ENCODE measurements at places on chromosomes 16 and 17. TPM values are rescaled to one million over a fixed set of nuclear protein-coding genes. Genes with fewer than 3 reads are reported as not detected.

The DHX38 gene
- 58.2 TPM for total RNA-seq

The MYH1 gene
- 166 TPM for total RNA-seq

The MT1B gene
- total RNA-seq: not detected

The SCNN1G gene
- total RNA-seq: not detected

- DNase-seq: no peak
These were observed 16.7 kb downstream of the WDR45B start for GRCh38 chr17:82631544-82631943.

- DNase-seq: no peak
These were observed 73.1 kb upstream of the MAF start for GRCh38 chr16:79673635-79674034.

DNA sequence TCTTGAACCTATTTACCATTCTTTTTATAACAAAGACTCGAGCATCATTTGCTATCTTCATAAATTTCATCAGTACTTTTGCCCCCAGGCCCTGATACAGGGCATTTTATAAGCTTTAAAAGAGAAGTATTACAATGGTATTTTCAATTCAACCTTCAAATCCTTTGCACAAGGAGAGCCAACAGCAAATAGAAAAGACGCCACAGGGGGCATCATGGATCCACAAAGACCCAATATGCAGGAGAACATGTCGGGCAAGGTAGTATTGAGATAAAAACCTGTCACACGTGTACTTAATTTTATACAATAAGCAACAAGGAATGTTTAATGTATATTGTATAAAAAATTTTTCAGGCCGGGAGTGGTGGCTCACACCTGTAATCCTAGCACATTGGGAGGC is 10.2 kb downstream of the MAP3K14 start:
- DNase-seq: no peak

DNA sequence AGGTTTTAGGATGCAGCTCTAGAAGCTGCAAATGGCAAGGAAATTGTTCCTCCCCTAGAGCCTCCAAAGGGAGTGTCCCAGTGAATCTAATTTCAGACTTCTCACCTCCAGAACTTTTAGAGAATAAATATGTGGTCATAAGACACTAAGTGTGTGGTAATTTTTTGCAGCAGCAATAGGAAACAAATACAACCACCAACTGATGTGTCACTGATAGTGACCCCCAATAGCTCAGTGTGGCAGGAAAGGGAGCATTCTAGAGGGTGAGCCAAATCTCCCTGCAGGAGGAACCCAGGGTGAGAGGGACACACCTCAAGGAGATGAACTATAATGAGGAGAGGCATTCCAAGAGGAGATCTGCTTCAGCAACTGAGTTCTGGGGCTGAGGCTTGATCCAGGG is 4.1 kb downstream of the CCL4L2 start:
- no peak for DNase-seq

DNA sequence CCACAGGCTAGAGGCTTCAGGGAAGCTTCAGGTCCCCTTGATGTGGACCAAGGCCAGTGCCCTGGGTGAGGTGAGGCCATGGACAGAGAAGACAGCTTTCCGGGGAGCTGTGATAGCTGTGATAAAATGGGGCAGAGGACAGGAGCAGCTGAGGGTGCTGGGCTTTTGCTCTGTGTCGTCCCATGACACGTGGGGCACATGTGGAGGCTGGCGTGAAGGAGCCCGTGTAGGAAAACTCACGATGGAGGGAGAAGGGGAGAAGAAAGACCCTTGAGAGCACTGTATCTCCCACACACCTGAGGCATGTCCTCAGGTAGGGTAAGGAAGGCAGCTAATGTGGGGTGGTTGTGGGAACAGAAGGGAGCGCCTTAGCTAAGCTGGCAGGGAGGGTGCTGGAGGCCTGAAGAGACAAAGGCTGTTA is 21.3 kb downstream of the B9D1 start:
- DNase-seq: no peak

DNA sequence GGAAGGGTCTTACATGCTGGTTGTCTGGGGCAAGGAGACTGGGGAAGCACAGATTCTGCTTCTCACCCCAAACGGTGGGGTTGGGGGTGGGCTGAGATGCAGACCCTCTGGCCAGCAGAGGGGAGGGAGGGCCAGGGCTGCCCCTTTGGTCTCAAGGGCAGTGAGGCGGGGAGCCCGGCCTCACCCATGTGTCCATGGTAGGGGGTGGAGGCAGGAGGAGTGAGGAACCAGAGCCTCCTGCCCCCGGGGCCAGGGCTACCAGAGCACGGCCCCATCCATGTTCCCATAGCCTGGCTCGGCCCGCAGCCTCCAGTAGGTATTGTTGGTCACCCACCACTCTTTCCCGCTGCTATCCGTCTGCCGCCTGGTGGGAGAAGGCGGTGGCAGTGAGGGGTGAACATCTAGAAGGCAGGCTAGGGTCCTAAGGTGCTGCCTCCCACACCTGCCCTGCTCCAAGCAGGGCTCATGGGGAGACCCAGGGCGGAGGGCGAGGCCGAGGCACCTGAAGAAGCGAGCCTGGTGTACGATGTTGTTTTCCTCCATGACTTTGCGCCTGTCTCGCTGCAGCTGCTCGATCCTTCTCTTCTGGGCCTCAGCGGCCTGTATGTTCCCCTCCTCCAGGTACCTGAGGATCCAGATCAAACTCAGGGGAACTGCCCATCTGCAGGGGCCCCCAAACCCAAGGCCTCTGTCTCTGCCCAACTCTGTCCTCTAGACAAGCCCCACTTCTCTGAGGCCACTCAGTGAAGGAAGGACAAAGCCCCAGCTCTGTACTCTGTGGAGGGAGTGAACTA is 13.4 kb downstream of the OSBPL7 start:
- no peak for DNase-seq

GRCh38 chr16:2842340-2843000 is 12.4 kb downstream of the ZG16B start:
- peak; percentile 72 for DNase-seq

GRCh38 chr17:62855156-62855555 is 47.0 kb upstream of the MARCHF10 start:
- DNase-seq: no peak

DNA sequence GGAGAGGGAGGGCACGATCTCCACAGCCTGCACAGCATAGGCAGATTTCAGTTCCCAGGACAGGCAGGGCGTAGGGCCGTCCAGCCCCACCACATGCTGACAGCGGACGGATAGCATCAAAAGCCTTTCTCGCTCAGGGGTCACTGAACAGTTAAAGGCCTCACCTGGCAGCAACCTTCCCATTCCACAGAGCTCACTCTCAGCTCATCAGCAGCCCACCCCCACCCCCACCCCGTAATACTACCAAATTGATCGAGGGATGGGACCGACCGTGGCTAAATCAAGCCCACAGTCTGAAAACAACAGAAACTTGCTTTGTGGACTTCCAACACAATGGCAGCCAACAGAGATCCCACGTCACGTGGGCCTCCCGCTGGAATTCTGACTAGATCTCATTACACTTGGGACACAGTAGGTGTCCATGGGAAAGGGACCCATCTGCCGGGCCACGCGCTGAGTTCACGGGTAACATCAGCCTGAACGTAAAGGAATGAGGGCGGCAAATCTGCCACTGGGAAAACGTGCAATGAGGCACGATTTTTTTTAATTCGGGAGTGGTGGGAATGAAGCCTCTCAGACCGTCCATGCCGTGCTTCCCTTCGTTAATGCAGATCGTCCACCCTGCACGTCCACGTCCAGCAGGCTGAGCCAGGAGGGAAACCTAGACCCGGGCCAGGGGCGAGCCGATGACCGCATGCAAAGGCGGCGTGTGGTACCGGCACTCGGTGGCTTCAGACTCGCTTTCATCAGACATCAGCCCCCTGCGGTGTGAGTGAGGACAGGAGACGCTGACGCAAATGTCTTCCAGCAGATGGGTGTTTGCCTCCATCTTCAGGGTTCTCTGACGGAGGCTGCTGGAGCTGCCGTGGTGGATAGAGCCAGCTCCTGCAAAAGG is 92.1 kb downstream of the TBC1D16 start:
- peak; percentile 12 for DNase-seq

DNA sequence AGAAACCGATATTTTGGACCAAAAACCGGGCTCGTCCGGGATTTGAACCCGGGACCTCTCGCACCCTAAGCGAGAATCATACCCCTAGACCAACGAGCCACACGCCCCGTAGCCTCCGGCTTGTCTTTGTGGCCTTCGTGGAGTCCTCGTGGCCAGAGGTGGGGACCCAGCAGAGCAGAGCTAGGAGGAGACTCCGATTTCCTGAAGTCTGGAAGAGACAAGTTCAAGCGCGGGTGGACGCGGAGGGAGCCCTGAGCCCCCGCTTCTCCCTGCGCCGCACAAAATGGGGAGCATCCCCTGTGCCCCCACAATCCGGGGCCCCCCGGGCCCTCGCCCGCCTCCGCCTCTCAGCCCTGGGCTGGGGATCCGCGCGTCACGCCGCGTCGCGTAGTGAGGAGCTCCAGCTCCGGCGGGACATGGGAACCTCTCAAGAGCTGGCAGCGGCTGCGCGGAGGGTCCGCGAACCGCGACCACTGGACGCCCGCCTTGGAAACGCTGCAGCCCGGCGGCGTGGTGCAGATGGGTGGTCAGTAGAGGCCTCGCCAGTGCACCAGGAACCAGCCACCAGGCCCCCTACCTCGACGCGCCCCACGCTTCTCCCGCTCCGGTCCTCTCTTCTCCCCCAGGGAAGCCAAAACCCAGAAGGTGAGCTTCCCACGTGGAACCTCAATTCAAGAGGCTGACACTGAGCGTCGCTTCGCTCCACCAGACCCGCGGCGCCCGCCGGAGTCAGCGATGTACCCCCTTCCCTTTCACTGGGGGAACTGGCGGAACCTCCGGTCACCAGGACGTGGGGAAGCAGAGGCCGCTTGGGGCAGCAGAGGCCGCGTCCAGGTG is 5.2 kb upstream of the OR1F1 start:
- DNase-seq: no peak

DNA sequence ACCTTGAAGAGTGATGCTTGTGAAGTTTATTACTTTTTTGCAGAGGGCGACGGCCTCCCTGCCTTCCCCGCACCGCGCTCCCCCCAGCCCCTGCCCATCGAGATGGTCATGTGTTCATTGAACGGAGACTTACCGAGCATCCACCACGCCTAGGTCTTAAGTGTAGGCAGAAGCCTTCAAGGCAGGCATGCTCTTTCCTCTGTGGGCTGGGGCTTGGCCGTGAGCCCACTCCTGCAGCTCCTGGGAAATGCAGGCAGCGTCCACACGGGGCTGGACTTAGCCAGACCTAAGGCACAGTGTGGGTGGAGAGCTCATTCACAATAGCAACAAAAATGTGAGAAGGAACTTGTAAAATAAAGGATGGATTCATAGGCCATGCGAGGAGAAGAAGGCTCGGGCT is 19.2 kb downstream of the RNF213 start:
- DNase-seq: peak; percentile 73

DNA sequence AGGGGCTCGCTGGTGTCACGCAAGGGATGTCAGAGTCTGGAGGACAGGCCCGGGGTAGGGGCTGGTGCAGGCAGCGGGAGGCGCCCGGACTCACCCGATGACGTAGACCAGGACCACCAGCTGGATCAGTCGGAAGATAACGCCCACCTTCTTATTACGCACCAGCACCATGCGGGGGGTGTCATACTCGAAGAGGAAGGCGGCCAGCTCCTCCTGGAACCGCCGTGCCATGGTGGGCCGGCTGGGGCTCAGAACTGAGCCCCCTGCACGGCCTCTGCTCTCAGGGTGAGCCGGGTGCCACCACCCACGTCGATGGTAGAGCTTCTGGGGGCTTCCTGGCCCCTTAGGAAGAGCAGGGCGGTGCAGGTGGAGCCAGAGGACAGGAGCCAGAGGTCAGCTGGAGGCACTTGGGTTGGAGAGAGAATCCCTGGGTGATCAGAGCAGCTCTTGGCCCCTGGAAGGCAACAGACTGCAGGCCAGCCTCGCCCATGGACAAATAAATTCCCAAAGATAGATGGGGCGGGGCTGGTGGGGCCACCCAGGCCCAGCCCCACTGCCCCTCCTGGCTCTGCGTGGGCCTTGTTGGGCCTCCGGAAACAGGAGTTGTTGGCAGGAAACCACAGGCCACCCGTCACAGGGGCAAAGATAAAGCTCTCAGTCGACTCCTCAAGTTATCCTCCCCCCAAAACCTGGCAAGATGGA is at the start of gene P2RX1:
Gene P2RX1, minus strand, starts transcription at position 471 of the 702 bp plus-strand sequence. Its CDS starts 240 bp downstream, at position 231.
- no peak for DNase-seq

DNA sequence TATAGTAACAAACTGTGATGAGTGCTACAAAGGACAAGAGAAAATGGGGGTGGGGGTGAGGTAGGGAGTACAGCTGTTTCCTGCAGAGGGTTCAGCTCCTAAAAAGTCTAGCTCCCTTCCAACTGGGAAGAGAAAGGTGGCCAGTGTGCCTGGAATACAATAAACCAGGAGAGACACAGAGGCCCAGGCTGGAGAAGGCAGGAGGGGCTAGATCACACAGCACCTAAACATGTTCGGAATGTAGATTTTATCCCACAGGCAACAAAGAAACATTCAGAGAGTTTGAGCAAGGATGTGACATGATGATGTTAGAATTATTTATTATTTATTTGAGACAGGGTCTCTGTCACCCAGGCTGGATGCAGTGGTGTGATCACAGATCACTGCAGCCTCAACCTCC is 10.2 kb downstream of the TEX2 start:
- DNase-seq: no peak

DNA sequence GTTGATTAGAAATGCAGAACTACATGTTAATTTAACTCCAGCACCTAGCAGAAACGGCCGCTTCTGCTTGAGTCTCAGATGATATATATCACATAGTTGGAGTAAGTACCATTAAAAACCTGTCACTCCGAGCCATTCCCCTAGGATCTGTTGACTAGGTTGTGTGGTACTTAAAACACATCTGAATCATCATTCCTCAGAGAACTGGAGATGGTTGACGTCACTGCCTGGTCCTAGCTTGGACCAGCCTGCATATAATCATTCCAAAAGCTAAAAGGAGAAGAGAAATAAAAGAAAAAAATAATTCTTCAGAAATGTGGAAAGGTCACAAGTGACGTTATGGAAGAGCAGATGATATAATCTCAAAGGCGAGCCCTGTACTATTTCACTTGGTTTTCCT is 31.3 kb upstream of the RASL10B start:
- DNase-seq: no peak

GRCh38 chr16:20903899-20904506 is 3.4 kb downstream of the LYRM1 start:
- DNase-seq: no peak

DNA sequence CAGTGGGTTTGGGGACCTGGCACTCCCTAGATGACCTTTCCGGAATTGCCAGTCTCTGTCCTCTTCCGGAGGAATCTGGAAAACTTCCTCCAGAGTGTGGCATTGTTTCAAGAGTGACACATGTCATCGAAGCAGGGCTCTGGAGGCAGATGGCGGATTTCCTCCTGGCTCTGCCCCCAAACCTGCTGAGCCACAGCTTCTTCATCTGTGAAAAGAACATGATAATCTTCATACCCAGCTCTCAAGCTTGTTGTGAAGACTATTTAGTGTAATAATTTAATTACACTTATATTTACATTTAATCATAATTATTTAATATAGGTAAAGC is 19.7 kb upstream of the TEX2 start:
- DNase-seq: no peak

GRCh38 chr17:18117533-18117932 is 9.0 kb downstream of the MYO15A start:
- no peak for DNase-seq

GRCh38 chr16:88772871-88773811 is 11.9 kb downstream of the PIEZO1 start:
- peak; percentile 76 for DNase-seq

Measured in psoas muscle (tissue), 8 donors.